ENCODE measurements at places on chromosomes 11 and 22.

- DNase-seq = no peak
Observed at GRCh38 chr11:132054822-132055221, 684.4 kb downstream of the NTM start.

- no peak for DNase-seq
Observed at GRCh38 chr22:36471341-36471821, 10.1 kb downstream of the TXN2 start.

GRCh38 chr11:36447947-36448346, 62.1 kb downstream of the TRAF6 start:
- no peak for DNase-seq

GRCh38 chr22:18997306-18997924, 61.3 kb upstream of the PRODH start:
- no peak for DNase-seq

- DNase-seq = no peak
Observed at GRCh38 chr22:27719036-27719347, 82.6 kb downstream of the MN1 start.

- no peak for DNase-seq
Observed at GRCh38 chr11:17691550-17691949, 27.8 kb upstream of the MYOD1 start.

GRCh38 chr22:17514084-17514483, 49.2 kb upstream of the SLC25A18 start:
- DNase-seq = no peak

DNA sequence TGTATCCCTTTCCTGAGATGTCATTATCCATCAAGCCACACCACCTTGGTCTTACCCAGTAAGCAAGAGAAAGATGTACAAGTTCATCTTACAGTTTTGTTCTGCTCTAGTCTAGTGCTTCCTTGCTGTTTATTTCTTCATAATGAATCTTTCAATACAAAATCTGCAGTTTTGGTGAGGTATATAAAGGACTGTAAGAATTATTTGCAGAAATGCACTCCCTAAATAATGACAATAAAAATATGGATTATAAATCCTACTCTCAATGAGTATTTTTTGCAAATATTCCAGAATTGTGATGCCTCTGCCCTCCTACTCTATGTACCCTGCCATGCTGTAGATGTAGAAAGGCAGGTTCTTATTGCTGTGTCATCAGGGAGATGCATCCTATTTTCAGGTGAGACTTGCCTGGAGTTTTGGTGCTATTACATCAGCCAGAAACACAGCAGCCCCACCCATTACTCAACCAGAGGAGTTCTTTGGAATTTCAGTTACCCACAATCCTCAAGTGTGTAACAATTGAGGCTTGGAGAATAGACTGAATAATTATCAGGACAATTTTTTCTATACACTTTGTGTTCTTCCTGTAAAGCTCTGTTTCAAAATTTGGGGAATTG, at the start of gene OR10S1:
Gene OR10S1 (minus strand): TSS at position 51 of the 617 bp plus-strand sequence. CDS start 117 bp downstream, outside the sequence.
- no peak for DNase-seq

GRCh38 chr11:131486100-131486499, 115.7 kb downstream of the NTM start:
- DNase-seq = no peak

- DNase-seq = no peak
Observed at GRCh38 chr22:45235101-45235777, 5.5 kb downstream of the KIAA0930 start.

- no peak for DNase-seq
Observed at GRCh38 chr11:2142762-2143202, 3.6 kb upstream of the IGF2 start.

DNA sequence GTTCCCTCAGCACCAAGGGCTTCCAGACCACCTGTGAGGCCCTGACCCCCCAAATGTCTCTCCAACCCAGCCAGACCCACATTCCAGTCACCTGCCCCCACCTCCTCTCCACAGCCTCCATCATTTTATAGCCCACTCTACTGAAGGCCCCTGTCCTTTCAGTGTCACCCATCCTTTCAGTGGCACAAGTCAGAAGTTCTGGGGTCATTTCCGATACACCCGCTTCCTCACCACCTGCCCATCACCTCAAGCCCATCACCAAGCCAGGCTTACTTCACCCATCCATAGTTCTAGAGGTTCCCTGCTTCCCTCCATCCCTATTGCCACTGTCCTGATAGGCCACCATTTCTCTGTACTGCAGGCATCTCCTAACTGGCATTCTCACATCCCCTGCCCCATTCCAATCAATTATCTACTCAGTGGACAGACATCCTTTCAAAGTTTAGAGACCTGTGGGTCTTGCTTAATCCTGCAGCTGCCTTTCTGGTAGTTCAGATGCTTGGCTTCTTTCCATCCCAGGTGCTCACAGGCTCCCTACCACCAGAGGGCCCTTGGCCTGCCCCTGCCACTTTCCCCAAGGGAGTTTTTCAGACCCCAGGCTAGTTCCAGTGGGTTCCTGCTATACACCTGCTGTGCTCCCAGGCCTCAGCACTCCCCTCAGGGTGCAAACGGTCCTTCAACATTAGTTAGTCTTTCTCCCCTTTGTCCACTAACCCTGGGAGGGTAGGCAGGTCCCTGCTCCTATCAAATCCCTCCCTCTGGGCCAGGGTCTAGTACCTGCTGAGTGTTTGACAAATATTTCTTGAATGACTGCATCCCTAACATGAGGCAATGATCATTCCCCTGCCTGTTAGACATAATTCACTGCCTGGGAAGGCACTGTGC, 7.6 kb downstream of the KCNQ1OT1 start:
- no peak for DNase-seq

DNA sequence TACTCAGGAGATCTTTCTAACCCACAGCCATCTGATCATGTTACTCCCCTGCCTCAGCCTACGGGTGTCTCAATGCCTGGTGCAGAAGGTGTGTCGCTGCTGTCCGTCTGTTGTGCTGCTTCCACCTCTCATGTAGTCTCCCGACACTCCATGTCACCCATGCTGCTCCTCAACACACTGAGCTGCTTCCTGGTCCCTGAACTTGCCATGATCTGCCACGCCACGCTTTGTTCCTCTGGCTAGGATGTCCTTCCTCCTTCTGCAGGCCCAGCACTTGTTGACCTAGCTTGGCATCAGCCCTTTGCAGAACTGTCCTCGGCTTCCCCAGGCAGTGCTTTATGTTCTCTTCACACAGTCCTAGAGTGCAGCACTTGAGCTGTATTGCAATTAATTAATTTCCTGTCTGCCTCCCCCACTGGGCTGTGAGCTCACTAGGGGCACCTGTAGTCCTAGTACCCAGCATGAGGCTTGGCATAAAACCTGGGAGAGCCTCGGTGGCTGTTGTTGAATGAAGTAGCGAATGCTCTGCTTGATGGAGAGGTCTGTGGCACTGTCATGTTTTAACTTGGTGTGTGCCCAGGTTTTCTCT, 9.5 kb downstream of the GTPBP1 start:
- DNase-seq = no peak

- no peak for DNase-seq
Observed at GRCh38 chr11:882596-882995, 28.0 kb downstream of the CHID1 start.

DNA sequence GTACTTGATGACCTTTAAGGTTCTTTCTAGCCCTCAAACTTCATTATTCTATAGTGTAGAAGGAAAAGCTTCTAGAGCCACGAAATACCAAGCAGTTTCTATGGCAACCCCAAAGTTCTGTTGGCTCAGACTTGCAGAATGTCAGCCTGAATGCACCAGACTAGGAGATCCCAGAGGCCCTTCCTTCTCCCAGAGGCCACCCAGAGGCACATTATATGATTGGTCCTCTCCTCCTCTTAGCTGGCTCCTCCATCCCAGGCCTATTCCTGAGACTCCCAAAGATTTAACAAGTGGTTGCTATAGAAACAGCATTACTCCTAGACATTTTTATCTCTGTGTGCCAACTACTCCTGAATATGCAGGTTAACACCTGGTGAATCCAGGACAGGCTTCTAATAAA, 69.2 kb upstream of the CCDC90B start:
- no peak for DNase-seq

DNA sequence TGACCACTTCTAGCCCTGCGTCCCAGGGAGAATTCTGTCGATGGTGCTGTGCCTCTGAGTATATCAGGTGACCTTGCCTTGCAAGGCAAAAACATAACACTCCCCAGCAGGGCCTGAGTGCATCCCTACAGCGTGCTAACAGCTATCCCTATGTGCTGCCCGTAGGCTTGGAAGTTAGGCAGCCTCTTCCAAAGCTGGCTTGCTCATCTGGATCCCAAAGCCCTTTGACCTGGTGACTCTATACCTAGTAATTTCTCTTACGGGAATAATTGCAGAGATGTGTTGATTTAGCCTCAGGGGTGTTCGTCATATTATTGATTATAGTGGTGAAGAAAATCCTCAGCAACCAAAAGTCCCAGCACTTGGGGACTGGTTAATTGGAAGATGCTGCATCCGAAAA, 32.6 kb upstream of the CRYBB3 start:
- no peak for DNase-seq

DNA sequence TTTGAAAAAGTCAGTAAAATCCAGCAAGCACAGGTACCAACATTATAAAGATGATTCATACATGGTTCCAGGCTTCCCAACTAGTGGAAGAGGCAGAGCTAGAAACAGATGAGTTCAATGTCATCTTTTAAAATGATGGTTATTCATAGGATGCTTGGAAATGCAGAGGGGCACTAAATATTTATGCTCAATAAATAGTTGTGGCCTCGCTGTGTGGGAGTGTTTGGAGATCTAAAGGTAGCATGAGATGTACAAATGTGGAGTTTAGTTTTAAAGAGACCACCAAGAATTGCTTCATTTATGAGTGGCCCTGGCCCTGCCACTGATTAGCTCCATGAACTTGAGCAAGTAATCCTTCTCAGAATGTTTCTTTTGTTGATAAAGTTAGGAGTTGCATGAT, 182.2 kb downstream of the ETS1 start:
- no peak for DNase-seq

- no peak for DNase-seq
Observed at GRCh38 chr11:45041596-45041995, 90.9 kb upstream of the TP53I11 start.

Measured in T follicular helper cell (primary cell).